ENCODE measurements at places on chromosomes 2 and 18.

GRCh38 chr18:8991155-8991554 lies 111.3 kb upstream of the NDUFV2 start:
- DNase-seq: no peak

- DNase-seq: no peak
Measured at GRCh38 chr2:160408173-160408958, 85.2 kb downstream of the RBMS1 start.

DNA sequence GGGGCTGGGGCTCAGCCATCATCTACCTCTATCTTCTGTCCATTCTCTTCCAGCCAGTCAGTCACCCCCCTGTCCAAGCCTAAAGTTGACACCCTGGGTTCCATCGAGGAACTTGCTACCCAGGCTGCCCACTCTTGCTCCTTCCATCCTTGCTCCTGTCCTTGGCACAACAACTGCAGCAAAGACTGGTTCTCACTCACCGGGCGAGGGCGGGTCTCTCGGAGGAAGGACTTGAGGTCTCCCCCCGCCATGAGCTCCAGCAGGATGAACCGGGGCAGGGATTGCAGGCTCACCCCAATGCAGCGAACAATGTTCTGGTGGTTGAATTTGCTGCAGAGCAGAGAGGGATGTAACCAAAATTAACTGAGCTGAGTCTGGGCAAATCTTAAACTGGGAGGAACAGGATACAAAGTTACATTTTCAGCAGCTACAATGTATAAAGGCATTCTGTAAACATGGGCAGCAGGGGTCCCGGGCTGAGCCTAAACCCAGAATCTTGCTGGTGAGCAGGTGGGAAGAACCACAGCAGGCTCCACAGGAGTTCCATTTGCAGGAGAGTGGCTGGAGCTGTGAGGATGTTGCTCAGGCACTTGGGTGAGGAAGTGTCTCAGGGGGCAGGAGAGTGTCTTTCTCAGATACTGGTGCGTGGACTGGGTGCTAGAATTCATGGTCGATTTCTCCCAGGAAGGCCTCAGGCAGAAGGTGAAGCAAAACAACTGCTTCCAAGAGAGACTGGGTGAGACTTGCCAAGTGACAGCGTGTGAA lies 105.5 kb downstream of the CLIP4 start:
- DNase-seq: no peak

DNA sequence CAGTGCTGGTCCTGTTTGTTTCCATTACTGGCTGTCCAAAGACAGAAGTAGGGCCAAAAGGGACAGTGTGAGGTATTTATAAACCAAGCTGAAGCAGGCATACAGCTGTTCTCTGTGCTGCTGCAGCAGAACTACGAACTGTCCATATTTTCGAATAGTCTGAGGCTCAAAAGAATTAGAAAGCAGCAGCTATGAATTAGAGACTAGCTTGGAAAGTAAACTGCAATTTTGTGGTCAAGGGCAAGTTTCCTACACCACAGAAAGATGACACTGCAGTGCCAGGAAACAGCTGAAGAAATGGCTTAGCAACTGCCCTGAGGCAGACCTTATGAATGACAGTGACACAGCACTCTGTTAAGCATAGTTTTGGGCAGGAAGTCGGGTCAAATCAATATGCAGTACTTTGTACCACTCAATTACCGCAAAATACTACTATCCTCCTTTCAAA lies 125.3 kb downstream of the TMEM131 start:
- no peak for DNase-seq

- no peak for DNase-seq
Measured at GRCh38 chr2:216665717-216666116, 29.6 kb downstream of the IGFBP5 start.

All from T-helper 22 cell (primary cell).